HCEC 1CT (cell line): ENCODE measurements at places on chromosomes 5 and 9.

GRCh38 chr5:135042595-135042994 is 8.6 kb upstream of the PITX1 start:
- DNase-seq: no peak

- no peak for DNase-seq
Measured at GRCh38 chr5:127170918-127171600, 97.8 kb upstream of the C5orf63 start.

DNA sequence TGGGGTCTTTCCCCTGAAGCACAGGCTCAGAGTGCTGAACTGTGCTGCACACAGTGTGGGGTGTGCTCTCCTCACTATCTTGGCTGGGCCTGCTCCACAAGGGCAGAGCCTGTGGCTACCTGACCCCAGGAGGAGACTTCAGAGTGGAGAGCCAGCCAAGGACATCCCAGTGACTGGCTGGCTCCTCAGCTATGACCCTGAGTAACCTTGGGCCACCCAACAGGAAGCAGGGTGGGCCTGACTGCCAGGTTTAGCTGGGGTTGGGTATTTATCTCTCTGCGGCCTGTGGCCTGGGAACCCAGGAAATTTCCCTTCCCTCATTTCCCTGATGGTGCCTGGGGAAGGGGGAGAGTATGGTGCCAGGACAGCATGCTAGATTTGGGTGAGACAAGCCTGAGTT is 2.1 kb upstream of the EEIG1 start:
- no peak for DNase-seq

DNA sequence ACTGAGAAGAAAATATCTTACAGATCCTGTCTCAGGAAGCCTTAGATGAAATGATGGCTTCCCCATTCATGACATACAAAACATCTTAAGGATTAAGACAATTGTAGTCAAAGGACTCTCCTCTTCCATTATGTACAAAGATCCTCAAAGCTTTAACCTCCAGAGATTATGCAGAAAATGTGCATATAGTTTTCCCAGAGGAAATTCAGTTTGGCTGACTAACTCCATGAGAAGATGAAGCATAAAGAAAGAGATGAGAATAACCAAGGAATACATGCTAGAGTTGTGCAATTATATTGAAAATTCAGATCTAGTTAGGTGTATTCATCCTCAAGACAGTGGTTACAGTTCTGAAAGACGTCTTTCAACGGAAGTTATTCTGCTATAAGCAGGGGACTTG is 18.6 kb upstream of the NDUFS4 start:
- DNase-seq: no peak

- DNase-seq: no peak
Measured at GRCh38 chr5:38077652-38078051, 180.7 kb upstream of the EGFLAM start.

DNA sequence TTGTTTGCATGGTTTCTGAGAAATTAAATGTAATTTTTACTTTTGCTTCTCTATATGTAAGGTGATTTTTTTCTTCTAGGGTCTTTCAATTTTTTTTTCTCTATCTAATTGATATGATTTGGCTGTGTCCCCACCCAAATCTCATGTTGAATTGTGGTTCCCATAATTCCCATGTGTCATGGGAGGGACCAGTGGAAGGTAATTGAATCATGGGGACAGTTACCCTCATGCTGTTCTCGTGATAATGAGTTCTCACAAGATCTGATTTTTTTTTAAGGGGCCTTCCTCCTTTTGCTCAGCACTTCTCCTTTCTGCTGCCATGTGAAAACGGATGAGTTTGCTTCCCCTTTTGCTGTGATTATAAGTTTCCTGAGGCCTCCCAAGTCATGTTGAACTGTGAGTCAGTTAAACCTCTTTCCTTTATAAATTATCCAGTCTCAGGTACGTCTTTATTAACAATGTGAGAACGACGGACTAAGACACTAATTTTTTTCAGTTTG is 150.8 kb downstream of the MTRR start:
- no peak for DNase-seq

DNA sequence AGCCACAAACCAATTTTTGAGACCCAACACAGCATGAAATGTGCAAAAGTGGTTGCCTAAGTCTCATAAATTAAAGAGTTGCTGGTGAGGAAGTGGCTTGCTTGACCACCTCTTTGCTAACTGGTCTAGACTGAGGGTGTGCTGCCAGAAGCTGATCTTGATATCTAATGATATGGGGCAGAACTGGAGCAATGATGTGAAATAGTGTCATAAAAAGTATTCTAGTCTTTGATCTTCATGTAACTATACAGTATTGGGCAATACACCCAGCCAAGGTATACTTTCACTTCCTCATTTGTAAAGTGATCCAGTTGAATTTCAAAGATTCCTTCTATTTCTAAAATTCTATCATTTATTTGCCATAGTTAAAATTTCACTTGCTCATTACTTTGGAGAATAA is 5.9 kb upstream of the YTHDC2 start:
- DNase-seq: no peak

DNA sequence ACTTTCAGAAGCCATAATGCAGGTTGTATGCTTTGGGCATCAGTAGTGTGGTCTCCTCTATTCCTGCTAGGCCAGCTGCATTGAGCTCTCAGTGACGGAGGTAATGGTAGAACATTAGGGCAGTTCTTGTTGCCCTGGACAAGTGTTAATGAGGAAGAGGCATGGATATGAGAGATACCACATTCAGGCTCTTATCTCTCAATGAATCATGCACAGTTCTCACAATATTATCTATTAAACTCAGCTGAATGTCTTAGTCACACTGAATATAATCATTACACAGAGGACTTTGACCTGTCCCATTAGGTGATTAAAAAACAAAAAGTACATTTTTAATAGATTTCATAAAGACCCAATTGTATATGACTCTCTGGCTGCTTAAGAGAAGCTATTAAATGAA is 76.6 kb upstream of the SSBP2 start:
- DNase-seq: no peak

- no peak for DNase-seq
Measured at GRCh38 chr9:107984956-107985355, 495.4 kb upstream of the KLF4 start.

GRCh38 chr5:151935135-151935695 is 10.6 kb upstream of the GLRA1 start:
- no peak for DNase-seq

DNA sequence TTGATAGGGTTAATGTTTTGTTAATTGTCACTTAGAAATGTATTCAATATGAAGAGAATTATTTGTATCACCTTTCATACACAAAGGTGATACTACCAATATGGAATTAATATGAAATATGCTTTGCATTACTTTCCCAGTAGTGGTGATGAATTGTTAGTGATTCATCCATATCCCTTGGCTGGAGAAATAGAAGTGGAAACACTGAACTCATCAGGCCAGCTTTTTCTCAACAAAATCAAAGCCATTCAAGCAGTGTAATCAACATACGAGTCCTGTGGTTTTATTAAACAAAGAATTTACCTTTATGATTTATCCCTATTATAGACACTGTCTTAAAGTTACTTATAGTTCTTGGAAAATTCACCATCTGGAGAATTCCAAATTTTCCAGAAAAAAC is 264.0 kb upstream of the MEF2C start:
- peak; percentile 37 for DNase-seq

- DNase-seq: no peak
Measured at GRCh38 chr5:110903966-110904365, 165.2 kb downstream of the SLC25A46 start.

- no peak for DNase-seq
Measured at GRCh38 chr9:74500584-74500924, 3.4 kb downstream of the RORB start.

- no peak for DNase-seq
Measured at GRCh38 chr5:142796492-142797109, 26.4 kb downstream of the ARHGAP26 start.

- no peak for DNase-seq
Measured at GRCh38 chr5:31196309-31196708, 2.8 kb downstream of the CDH6 start.

- DNase-seq: no peak
Measured at GRCh38 chr9:1870915-1871314, 144.2 kb upstream of the SMARCA2 start.

- no peak for DNase-seq
Measured at GRCh38 chr9:36676778-36677485, 104.2 kb downstream of the MELK start.

GRCh38 chr5:15577831-15578230 is 77.9 kb downstream of the FBXL7 start:
- DNase-seq: no peak

DNA sequence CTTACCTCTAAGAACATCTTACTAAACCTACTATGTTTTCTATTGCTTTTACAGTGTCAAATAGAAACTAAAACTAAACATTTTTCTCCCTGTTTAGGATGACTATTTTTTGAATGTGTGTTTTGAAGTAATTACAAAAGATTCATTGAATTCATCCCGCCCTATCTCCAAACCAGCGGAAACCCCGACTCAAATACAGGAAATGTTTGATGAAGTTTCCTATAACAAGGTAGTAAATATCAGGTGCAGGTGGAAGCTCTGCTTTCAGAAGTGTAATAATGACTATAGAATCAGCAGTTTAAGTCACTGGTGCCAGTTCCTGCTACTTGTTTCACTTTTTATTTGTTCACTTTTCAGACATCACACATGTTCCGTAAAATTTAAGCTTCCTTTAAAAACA is 20.0 kb downstream of the ERAP2 start:
- no peak for DNase-seq
